ENCODE measurements at places on chromosomes 3 and 15.

DNA sequence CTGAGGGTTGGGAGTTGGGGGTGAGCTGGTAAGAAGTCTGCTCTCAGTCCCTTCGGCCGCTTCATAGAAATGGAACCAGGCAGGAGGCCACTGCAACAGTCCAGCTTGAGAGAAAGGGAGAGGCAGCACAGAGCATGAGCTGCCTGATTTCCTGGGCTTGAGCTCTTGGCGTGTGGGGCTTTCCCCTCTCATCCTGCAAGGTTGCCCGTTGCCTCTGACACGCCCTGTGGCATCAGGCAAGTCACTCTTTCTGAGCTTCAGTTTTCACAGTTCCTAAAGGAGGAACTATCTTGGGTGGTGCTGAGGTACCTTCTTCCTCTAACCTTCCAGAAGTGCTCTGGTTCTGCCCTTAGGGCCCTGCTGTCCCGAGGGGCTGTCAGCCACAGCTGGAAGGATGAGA, 4.9 kb downstream of the MESP2 start:
- peak; percentile 62 for DNase-seq

DNA sequence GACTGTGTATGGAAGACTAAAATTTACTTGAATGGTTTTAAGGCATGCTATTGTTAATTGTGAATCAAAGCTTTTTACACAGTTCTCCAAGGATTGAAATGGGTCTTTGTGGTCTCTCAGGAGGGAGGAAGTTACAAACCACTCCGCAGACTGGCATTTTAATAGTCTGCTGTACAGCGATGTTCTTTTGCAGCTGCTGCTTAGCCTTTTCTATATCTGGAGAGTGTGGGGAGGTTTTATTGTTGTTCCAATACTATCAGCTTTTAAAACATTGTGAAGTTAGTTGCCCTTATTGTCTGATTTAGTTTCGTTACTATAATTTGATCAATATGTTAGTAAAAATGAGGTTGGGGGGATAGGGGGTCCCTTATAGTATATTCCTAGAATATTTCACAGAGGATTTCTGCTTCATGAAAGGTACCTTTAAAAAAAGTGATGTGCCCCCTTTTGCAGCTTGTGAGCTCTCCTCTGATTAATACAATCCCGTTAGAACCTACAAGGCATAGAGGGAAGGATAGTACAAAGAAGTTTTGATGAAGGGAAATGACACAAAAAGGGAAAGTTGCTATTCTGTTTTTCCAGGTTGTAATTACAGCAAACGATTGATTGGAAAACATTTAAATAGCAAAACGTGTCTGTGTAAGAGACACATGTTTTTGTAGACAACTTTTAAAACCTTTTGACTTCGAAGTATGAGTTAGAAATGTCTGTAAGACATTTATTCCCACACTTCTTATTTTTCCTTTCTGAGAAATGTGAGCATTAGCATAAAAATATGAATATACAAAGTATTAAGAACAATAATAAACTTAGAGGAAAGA, 158.3 kb upstream of the CGNL1 start:
- no peak for DNase-seq

- DNase-seq, result no peak
Observed at GRCh38 chr3:30315447-30315846, 291.0 kb upstream of the TGFBR2 start.

DNA sequence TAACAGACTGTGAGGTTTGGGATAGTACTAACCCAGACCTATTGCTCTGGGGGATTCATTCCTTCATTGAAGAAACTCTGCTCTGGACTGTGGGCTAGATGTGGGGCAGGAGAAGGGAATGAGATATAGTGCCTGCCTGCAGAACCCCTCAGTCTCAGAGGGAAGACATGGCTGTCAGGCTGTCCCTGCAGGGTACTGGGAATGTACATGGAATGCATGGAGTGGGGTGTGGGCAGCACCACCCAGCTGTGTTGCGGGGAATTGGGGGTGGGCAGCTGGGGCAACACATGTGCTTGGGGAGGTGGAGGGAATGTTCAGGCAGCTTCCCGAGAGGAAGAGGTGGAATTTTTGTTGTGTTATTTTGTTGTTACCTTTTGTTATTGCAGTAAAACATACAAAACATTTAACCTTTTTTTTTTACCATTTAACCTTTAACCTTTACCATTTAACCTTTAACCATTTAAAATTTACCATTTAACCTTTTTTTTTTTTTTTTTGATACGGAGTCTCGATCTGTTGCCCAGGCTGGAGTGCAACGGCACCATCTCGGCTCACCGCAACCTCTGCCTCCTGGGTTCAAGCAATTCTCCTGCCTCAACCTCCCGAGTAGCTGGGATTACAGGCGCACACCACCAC, 7.3 kb downstream of the PAQR5 start:
- no peak for DNase-seq

DNA sequence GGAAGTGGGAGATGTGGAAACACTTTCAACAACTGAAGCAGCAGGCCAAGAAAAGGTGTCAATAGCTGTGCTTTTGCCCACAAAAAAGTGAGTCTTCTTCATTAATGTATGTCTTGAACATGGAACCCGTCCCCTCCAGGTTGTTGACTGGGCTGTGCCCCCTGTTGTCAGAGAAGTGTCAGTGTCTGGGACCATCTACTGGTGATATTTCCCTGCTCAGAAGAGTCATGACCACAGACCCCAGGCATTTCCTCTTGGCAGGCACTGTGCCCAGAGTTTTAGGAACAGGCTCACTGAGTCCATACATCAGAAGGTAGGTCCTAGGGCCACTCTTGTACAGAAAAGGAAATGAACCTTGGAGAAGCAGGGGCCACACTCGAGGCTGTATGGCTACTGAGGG, 54.8 kb upstream of the LARS2 start:
- DNase-seq, result no peak

- DNase-seq, result no peak
Observed at GRCh38 chr3:89426060-89426459, 318.6 kb downstream of the EPHA3 start.

DNA sequence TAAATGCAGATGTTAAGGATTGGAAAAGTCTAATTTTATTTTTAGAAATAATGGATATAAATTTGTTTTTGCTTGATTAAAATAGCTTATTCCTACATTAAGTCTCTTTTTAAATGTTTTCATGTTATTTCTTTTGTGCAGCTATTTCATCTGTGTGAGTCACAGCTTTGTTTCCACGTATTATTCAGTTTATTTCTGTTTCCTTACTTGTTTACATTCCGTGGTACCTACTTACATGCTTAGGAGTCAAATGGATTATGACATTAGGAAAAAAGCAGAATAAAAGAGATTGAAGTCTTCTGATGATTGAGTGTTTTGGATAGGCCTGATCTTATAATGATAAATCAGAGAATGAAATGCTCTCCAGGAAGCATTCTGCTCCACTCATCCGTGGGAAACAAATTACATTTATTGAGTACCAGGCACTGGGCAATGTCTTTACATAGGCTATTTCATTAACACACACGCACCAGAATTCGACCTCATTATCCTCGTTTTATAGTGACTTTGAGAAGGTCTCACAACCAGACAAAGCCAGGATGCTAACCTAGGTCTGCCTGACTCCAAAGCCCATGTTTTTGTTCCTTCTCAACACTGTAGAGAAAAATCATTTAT, 38.1 kb upstream of the RASA2 start:
- no peak for DNase-seq

DNA sequence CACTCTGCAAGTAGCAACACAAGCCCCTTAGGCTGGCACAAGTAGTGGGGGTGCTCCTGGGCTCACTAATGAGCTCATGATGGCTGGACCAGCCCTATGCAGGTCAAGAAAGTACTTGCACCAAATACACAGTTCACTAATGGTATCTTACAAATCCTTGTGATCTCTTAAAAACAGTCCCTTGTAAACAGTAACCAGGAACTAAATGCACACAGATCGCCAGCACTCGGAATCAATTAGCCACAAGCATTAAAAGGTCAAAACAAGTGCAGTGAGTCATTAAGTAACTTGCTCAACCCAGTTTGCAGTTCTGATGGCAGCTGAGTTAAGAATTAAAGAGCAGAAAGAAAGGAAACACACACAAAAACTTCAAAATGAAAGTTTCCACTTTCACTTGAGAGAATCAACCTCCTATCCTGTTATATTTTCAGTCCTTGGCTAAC, 43.2 kb downstream of the ARHGEF3 start:
- peak; percentile 73 for DNase-seq

- no peak for DNase-seq
Observed at GRCh38 chr15:96767703-96768434, 437.4 kb downstream of the NR2F2 start.

DNA sequence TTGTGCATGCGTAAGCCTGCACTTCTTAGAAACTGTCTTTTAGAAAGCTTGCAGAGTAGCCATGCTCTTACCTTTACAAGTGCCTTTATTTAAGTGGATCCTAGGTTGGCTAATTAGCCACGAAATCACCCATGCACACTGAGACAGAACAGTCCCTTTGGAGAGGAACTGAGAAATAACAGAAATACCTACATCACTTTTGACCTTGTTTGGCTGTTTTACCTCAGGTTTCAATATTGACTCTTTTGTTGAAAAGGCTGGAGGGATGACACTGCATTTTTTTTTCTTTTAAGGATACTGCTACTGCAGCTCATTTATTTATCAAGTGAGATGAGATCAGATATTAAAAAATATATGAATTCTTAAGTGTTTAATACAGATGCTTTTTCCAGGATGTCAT, 155.6 kb upstream of the GOLIM4 start:
- no peak for DNase-seq

DNA sequence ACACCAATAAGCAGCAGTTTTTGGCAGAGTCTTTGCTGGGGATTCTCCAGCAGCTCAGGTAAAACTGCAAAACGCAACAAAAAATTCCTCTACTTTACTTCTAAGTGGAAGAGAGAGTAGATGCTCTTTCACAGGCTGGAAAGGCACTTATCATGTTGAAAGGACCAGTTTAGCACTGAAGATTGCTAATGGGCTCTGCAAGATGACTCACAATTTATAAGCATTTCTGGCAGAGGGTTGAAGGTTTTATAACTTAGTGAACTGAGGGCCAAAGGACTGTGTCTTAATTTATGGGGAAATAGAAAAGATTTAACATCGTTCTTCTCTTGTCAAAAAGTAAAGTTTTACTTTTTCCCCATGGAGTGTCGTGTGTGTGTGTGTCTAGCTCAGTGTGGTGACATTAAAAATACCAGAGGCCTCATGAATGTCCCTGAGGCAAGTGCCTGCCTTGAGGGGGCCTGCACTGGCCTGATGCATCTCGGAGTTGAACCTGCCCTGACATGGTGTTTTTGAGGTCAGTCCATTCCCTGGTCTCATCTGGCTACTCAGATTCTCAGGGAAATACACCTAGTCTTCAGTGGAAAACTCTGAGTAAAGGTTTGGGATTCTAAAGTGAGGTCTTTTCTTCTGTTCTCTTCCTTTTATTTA, 1092.0 kb downstream of the NAALADL2 start:
- DNase-seq, result no peak

GRCh38 chr3:112389961-112390360, 57.0 kb downstream of the CD200 start:
- no peak for DNase-seq

DNA sequence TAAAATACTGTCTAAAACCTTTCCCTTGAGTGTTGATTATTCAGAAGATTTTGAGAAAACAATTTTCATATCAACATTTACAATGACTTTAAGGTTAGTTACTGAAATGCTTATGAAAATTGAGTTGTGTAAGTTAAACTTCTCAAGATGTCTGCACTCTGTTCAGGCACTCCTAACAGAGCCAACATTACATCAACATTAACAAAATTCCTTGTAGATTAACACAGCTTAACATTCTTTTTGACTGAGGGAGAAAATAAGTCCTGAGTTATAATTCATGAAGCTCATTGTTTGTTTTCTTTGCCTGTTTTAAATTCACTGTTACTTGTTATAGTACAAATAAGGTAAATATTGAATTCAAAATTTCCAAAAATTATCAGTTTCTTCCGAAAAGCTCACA, 9.0 kb downstream of the ACKR4 start:
- no peak for DNase-seq

- no peak for DNase-seq
Observed at GRCh38 chr3:78066287-78066686, 1026.4 kb downstream of the ROBO2 start.

DNA sequence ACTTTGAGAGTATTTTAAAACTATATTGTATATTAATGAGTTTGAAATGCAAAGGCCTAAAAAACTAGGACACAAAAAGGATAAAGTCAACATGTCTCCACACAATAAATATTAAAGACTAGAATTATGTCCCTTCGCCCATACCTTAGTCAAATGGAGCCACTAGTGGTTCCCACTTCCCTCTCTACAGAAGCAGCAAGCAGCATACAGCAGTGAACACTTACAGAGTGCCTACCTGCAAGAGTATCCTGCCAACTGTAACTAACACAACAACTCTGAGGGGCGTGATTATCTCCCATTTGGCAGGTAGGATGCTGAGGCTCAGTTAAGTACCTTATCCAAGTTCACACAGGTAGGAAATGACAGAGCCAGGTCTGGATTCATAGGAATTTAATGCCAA, 17.2 kb downstream of the DYNC1LI1 start:
- DNase-seq, result no peak

DNA sequence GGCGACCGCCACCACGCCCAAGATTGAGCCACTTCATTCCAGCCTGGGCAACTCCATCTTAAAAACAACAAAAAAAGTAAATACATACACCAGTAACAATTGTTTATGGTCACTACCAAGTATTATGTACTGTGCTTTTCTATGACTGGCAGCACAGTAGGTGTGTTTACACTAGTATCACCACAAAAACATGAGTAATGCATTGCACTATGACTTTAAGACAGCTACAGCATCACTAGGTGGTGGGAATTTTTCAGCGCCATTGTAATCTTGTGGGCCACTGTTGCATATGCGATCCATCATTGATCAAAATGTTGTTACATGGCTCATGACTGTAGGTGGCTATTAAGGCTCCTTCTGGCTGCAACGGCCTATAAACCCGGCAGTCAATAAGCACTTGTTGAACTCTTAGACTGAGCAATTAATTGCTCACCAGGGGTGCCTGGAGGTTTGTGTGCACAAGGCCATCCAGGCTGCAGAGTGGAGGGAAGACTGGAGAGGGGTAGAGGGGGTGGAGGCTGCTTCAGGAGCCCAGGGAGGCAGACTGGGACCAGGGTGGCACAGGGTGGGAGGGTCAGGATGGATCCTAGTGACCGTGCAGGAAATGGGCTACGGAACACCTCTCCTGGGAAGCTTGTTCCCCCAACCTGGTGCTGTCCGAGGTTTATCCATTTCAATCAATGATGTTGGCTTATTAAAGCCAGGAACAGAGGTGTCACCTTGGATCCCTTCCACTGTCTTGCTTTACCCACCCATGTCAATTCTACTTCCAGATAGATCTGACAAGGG, 17.9 kb upstream of the COPG1 start:
- DNase-seq, result no peak

DNA sequence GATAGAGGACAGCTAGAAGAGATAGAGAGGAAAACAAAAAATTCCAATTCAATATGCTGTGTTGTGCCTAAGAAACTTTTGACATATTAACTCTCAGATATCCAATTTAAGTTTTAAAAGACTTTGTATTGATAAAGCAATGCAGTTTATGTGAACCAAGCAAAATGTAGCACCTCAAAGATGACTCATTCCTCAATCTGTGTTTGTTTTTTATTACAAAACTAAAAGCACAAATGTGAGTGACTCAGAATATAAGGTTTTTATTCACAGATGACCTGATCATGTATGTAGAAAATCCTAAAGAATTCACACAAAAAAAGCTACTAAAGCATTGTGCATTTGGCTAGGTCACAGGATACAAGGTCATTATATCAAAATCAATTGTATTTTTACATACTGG, 11.1 kb downstream of the HCLS1 start:
- DNase-seq, result no peak
